ENCODE measurements at places on chromosomes 2 and 18.

DNA sequence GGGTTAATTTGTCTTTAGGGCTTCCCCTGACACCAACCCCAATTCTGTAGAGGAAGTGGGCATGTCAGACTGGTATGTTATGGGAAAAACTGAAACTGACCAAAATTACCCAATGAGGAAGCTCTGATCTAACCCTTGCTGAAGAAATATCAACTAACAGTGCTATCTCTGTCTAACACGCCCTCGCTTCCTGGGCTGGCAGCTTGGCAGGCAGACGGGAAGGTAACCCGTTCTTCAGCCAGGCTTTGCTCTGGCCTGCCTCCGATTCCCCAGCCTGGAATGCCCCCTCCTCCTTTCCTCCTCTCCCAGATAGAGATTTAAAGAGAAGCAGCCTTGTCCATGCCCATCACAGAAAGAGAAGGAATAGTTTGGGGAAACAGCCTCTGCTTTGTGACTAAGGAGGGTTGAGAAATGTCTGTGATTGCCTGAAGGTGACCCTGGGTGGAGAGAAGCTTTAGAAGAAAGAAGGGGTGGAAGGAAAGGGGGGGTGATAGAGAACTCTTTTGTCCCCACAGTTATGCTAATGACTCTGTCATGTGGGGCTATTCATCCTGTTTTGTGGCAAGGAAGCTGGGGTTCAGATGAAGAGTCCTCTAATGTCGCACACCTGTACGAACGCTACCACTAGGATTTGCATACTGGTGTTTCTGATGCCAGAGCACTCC, 15.4 kb downstream of the HK2 start:
- DNase-seq: no peak

- DNase-seq: no peak
Observed at GRCh38 chr2:133334923-133335322, 233.3 kb downstream of the NCKAP5 start.

DNA sequence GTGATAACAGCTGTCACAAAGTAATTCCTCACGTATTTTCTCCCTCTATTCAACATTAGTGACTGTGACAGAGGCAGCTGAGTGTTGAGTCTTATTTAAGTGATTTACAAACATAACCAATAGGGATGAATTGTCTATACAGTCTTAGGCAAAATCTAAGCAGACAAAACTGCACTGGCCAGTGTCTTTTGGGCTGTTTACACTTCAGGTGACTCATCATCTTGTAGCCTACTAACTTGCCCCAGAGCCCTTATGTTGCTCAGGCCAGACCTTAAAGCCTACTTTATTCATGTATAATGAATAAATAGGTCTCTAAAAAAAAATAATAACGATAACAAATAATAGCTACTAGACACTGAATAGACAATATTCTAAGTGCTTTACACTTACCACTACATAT, 17.2 kb downstream of the THOC1 start:
- no peak for DNase-seq

- DNase-seq: no peak
Observed at GRCh38 chr2:143311426-143311825, 182.2 kb downstream of the ARHGAP15 start.

GRCh38 chr18:74499633-74500032, 3.5 kb downstream of the CNDP2 start:
- DNase-seq: no peak

- no peak for DNase-seq
Observed at GRCh38 chr2:181613241-181613640, 43.7 kb downstream of the CERKL start.

DNA sequence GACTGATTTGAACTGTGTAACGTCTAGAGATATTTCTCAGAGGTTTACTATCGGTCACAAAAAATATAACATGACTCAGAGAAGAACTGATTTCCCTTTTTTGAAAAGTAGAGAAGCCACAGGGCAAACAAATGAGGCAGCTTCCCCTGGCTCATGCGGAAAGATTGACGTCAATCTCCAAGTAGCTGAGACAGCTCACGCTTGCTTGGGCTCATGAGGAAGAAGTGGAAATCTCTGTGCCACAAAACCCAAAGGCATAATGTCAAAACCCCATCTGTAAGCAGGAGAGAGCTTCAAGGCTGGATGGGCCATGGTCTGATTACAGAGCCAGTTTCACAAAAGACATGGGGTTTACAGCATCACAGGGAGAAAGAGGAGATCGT, 188.1 kb downstream of the ARL4C start:
- DNase-seq: no peak

DNA sequence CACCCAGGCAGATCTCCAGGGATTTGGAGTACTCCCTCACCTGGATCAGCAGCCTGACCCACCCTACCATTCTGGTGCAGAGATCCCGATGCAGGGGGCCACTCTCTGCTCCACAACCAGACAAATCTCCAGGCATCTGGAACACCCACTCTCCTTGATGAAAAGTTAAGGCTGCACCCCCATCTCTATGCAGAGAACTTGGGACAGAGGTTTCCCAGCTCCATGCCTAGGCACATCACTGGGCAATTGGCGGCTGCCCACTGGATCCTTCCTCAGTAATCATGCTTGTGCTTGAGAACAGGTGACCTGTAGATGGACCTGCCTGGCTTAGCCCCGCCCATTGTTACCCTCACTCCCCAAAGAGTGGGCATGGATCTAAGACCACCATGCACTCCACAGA, 624.9 kb downstream of the CBLN2 start:
- DNase-seq: no peak

DNA sequence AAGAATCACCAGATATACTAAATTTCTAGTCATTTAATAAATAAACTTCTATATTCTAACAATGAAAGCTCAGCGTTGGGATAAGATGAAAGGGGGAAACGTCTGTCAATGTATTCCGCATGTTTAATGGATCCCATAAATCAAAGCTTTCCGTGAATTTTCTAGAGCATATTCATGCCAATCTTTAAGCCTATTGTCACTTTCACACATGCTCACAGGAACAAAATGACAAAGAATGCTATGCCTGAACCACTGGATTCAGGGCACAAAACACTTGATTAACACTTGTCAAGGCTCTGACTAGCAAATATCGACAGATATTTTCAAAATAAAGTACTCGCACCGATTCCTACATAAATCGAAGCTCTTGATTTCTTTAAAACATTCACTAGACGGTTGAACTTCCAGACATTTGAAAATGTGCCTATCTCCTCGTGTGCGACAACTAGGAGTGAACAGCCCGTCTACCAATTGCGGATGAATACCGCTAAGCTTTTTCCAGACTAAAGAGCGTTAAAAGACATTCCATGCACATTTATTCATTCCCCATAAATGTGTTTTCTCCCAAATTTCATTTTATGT, 1.8 kb downstream of the TLK1 start:
- no peak for DNase-seq

DNA sequence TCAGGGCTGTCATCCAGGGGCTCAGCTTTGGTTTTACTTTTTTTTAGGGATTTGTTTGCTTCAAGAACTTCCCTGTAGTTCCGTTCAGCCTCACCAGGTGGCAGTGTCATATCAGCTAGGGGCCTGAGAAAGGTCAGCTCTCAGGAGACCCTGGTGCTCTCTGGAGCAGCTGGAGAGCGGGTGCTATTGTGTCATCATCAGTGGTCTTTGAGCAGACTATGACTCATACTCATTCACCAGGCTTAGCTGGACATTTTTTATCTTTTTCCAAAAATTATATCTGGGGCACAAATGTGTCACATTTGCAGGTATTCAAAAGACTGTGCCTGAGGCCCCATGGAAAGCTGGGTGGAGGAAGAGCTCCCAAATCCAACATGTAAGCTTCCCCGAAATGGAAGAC, 24.4 kb downstream of the ZNF892 start:
- DNase-seq: peak; percentile 71

DNA sequence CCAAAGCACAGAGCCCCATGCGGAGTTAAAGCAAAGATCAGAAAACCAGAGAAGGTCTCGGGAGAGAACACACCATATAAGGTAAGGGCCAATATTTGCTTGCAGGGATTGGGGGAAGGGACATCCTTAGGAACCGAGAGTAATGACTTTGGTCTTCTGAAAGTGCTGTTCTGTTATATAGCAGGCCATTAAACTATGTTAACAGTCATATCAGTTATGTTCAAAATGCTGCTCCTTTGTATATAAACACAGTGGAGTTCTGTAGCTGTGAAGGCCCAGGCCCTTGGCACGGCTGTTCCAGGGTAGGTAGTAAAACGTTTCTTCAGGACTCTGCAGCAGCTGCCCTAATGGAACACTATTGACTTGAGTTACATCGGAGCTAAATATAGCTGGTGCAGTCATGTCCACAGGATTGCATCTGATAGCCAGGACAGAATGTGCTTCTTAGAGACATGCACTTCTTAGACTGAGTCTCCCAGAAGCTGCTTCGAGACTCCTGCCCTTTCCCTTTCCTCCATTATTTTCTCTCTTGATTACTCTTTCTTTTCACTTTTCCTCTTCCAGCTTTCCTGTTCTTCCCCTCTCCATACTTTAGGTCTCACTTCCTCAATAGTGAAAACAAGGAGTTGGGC, 122.4 kb downstream of the SETBP1 start:
- no peak for DNase-seq

- no peak for DNase-seq
Observed at GRCh38 chr2:171726847-171727450, 39.7 kb downstream of the DYNC1I2 start.

DNA sequence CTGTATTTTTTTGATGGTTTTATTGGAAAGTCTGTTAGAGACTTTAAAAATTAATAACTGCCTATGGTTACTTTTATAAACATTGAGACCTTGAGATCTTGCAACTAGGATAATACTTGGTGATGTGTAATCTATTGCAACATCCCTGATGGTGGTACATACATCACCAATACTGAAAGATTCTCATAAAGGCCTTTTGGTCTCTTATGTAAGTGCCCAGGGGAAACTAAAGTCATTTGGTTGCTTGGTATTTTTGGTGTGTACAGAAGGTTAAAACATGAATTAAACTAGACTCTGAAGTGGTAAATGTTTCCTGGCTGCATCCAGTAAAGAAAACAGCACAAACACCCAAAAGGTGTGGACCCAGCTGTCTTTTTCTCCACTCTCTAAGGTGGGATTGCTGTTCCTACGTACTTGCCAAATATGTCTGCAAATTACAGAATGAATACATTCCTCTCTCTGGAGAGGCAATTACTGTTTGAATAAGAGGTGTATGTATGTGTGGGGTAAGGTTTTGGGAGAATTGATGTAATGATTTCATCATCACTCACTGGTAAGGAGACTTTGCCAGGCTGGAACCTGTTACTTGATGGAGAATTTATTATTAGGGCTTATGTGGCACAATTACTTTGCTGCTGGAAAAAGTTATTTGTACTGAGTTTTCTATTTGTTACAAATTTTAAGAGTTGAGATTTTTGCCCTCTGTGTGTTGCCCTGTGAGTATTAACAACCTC, 3.6 kb downstream of the B3GNT2 start:
- DNase-seq: no peak

- DNase-seq: no peak
Observed at GRCh38 chr18:47912343-47912742, 18.1 kb downstream of the SMAD2 start.

DNA sequence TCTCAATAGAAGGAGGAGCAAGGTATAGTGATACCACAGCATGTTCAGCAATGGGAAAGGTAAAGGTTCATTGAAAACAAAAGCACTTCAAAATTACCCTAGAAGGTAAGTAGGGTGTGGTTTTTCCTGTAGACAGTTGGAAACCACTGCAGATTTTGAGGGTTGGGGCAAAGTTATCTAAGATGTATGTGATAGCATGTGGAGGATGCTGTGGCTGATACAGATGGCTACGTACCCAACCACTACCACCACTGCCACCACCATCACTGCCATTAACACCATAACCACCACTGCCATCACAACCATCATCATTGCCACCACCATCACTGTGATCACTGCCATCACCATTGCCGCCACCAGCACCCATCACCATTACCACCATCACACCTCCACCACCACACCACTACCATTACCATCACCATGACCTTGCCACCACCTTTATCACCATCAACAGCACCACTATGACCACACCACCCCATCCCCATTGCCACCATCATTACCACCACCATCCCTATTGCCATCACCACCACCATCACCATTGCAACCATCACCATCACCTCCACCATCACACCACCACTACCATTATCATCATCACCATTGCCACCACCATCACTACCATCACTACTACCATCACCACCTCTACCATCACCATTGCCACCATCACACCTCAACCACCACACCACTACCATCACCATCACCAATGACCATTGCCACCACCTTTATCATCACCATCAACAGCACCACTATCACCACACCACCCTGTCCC, 3.7 kb downstream of the TMSB10 start:
- no peak for DNase-seq

DNA sequence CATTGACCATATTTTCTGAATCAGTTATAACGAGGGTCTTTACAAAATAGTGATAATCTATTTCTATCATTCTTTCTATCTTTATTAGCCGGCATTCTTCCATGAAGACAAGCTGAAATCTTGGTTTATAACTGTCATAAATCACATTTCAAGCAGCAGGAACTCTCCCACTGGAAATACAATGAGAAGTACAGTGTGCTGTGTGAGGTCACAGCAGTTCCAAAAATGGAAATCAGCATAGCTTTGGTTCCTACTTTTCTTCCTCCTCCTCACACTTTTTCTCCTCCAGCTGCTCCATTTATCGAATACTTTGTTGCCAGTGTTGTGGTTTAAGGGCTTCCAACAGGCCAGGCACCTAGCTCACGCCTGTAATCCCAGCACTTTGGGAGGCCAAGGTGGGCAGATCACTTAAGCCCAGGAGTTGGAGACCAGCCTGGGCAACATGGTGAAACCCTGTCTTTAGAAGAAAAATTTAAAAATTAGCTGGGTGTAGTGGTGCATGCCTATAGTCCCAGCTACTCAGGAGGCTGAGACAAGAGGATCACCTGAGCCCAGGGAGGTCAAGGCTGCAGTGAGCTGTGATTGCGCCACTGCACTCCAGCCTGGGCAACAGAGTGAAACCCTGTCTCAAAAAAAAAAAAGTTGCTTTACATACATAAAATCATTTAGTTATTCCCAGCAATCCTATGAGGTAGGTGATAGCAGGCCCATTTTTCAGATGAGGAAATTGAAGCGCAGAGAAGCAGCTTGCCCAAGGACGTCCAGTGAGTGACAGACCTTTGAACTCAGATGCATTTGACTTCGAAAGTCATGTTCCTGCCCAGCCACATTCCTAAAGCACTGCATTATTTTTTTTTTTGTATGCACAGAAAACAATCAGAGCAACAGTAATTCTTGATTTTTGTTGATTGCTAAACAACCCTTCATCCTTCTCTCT, 34.0 kb upstream of the GPR55 start:
- DNase-seq: no peak

GRCh38 chr2:231449503-231450054, 14.7 kb downstream of the NCL start:
- no peak for DNase-seq

DNA sequence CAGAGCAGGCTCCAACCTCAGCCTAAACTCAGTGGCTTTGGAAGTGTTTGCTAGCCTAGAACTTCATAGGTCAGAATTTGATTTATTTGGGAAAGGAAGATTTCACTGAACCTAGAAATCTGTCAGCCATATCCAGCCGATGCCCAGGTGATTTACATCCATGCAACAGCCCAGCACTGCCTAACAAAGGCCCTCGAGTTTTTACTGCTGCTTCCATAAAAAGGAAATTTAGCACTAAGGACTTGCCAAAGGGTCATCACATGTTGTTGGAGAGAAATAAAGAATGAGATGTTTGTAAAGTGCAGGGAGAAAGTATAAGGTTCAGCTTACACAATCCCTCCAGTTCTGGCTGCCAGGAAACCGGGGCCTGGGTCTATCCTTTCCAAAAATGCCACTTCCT, 614.2 kb downstream of the BCL11A start:
- DNase-seq: no peak
